ENCODE measurements at places on chromosomes 2 and 18.

DNA sequence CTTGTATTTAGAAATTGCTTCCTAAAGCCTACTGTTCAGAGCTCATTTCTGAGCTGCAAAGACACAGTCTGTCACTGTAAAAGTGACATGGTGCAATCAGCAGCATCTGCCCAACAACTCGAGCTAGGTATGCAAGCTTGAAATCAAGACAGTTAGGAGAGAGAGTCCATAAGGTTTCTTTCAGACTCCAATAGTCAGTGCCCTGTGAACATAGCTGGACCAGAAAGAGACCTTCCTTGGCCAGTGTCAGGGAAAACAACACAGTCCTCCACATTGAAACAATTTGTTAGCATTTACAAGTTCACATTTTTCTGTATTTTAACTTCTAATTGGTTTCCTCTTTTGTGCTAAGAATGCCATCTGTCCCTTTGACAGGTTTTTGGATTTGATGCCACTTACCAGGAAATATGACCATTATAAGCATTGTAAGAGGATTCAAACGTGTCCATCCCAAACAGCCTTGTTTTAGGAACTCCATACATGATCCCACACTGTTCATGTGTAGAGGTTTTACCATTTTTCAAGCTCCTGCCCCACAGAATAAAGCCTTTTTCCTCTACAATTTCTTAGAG, 8.9 kb upstream of the MYCN start:
- no peak for DNase-seq

GRCh38 chr18:5914016-5914415, 18.7 kb upstream of the TMEM200C start:
- DNase-seq, result no peak

GRCh38 chr2:113080134-113080533, 12.4 kb downstream of the IL1F10 start:
- DNase-seq, result no peak

DNA sequence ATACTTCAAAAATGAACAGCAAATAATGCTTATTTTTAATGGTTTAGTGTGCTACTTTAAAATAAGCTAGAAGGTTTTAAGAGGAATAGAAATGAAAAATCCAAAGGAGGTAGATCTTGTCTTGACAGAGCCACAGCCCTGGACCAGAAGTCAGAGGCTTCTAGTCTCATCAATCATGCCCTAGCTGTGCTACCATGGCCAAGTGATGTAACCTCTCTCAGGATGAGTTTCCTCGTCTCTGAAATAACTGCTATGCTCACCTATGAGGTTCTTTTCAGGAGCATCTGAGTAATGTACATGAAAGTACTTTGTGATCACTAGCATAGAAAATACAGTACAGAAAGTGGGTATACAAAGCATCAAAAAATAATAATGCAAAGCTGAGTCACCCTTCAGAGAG, 248.4 kb downstream of the PID1 start:
- no peak for DNase-seq

GRCh38 chr2:215619022-215619958, 183.4 kb upstream of the FN1 start:
- no peak for DNase-seq

- DNase-seq, result no peak
Observed at GRCh38 chr2:111117598-111118480, 2.9 kb upstream of the BCL2L11 start.

- no peak for DNase-seq
Observed at GRCh38 chr18:74375999-74376398, 60.4 kb downstream of the C18orf63 start.
